Cerebellum (tissue), 4 donors: ENCODE measurements at places on chromosomes 7 and 10.
A peak's percentile ranks its signal among the peaks of the same experiment; 100 is the strongest.

GRCh38 chr7:17940951-17941431, 697 bp upstream of the SNX13 start:
- peak; percentile 32 for DNase-seq

- DNase-seq: no peak
Measured at GRCh38 chr7:132650498-132650897, 74.2 kb upstream of the PLXNA4 start.

- no peak for DNase-seq
Measured at GRCh38 chr7:81484261-81484660, 285.6 kb downstream of the HGF start.

GRCh38 chr7:70645279-70645678, 486.7 kb upstream of the GALNT17 start:
- no peak for DNase-seq

GRCh38 chr7:37198041-37198905, 250.4 kb downstream of the ELMO1 start:
- no peak for DNase-seq

DNA sequence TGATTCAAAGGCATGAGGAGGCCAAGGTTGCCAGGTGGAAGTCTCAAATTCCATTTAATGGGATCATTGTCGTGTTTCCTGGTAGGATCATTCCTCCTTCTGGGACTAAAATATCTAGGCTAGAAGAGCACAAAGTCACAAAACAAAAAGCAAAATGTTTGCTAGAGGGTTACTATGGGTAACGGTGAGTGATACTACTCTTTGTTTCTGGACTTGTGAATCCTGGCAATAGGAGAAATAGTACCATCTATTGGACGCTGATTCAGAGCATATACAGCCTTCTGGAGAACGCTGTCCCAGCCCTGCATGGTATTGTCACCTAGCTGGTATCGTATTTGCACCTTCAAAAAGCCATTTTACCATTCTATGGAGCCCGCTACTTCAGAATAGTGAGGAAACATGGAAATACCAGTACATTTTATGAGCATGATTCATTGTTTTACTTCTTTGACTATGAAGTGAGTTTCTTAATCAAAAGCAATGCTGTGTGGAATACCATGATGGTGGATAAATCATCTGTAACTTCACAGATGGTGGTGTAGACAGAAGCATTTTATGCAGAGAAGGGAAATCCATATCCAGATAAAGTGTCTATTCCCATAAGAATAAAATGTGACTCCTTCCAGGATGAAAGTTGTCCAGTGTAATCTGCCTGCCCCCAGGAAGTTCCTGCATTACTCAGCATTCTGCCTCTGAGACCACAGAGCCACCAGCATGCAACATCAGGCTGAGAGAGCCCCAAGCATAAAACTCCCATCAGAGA, 361.0 kb downstream of the ETV1 start:
- no peak for DNase-seq

GRCh38 chr10:26412932-26413331, 25.2 kb upstream of the APBB1IP start:
- DNase-seq: no peak

GRCh38 chr10:101576211-101576863, 11.7 kb downstream of the POLL start:
- DNase-seq: no peak

- DNase-seq: no peak
Measured at GRCh38 chr10:9028231-9028630, 973.7 kb downstream of the GATA3 start.

DNA sequence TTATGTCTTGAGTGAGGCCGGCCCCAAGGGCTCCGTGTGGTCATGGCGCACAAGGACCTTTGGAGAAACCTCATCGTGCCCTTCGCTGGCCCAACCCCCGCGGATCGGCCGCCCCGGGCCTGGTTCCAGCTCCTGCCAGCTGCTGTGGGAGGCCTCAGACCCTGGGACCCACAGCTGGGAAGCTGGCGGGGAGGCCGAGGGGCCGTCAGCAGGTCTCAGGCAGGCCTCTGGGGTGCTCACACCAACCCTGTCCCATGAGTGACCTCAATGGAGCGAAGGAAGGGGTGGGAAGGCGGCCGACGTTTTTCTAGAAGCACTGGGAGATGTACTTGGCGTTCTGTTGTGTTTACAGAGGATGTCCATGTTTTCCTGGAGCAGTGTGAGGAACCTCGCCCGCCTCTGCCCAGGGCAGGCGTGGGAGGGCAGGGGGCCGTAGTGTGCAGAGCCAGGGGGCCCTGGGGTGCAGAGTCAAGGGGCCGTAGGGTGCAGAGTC, 18.6 kb upstream of the ADGRA1 start:
- DNase-seq: no peak

DNA sequence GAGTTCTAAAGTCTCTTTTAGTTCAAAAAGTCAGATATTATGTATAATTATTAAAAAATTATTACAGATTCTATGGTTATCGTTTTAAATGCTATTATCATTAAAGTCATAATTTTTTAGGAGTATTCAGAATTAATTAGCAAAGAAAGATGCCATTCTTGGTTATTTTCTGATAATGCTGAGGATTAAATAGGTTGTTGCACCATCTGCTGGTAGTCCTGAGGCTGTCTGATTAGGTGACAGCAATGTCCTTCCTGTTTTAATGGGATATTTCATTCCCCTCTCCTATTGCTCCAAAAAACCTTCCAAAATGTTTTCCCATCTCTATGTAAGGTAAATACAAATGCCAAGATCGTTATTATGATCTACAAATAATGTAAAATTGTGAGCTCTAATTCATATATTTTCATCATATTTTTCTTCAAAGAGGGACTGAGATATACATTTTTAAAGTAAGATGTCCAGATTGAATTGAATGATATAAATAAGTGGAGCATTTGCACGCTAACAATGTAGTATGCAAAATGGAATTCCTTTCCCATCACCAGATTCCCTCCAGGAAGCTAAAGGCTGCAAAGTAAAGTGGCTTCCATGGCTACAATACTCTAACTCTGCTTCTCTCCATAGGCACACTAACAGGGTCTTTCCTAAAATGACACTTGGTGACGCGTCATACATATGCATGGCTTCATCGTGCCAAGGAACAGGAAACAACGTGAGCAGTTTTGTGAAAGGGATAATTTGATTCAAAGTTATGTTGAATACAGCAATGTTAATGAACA, 58.8 kb upstream of the AKR1E2 start:
- peak; percentile 5 for DNase-seq

DNA sequence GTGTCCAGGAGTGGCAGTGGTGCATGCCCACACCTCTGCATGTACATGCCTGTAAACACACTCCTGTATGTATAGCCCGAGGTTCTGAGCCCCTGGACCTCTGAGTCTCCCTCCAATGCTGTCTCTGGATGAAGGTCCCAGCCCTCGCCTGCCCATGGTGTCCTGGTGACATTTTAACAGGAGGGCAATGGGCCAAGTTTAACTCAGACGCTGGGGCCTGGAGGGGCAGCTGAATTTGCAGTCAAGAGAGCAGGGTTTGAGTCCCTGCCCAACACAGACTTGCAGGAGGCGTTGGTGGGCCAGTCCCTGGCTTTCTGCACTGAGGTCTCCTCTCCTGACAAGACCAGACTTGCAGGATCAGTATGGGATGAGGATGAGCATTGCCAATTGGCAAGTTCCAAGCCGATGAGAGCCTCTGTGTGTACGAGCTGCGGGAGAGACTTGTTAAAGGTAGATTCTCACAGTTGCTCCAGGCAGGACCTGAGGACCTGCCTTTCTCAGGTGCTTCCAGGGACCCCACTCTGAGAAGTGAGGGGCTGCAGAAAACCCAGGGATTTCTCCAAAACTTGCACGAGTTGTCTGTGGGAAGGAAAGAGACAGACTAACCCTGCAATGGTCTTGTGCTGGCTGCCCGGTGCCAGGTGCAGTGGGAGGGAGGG, 141.9 kb downstream of the ELFN1 start:
- DNase-seq: peak; percentile 47

GRCh38 chr7:102045681-102046372, 228.4 kb downstream of the CUX1 start:
- no peak for DNase-seq

DNA sequence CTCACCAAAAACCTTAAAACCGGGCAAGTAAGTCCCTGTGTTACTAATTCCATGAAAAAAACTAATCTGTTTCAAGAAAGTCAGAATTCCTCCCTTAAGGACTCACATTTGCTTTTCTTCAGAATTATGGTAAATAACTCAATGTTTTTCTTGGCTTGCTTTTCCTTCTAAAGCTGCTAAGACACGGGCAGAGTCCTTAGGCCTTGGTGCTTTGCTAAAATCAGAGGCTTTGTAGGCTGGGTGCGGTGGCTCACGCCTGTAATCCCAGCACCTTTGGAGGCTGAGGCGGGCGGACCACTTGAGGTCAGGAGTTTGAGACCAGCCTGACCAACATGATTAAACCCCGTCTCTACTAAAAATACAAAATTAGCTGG, 32.0 kb downstream of the GNA12 start:
- DNase-seq: no peak

- DNase-seq: no peak
Measured at GRCh38 chr10:36437367-36437766, 688.0 kb upstream of the ANKRD30A start.

GRCh38 chr7:44240983-44241510, 40.3 kb downstream of the YKT6 start:
- peak; percentile 86 for DNase-seq

- no peak for DNase-seq
Measured at GRCh38 chr10:62127975-62128374, 140.7 kb downstream of the RTKN2 start.

GRCh38 chr10:43978091-43978490, 329.4 kb upstream of the ZNF32 start:
- DNase-seq: no peak

GRCh38 chr10:36038316-36038955, 396.3 kb upstream of the FZD8 start:
- DNase-seq: no peak

DNA sequence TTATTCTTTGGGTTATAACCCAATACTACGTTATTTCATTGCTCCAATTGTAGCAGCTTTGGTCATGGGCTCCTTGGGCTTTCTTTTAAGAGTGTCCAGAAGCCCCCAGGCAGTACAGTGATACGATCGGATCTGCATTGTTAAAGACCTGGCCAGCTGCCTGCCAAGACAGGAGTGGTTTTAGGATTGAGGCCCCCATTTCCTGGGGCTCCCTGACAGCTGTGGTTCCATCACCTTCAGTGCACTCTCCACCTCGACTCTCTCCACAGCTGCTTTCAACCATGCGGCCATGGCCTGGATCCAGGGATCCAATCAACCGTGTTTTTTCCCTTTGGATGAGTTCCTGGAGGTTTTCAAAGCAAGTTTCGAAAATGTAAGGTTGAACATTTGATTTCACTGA, 123.4 kb upstream of the BTBD16 start:
- no peak for DNase-seq

GRCh38 chr7:116588225-116588624, 63.4 kb downstream of the CAV1 start:
- DNase-seq: no peak

GRCh38 chr10:127852456-127852855, 40.3 kb downstream of the CLRN3 start:
- no peak for DNase-seq

GRCh38 chr10:89336241-89336640, 8.4 kb downstream of the IFIT3 start:
- DNase-seq: no peak

DNA sequence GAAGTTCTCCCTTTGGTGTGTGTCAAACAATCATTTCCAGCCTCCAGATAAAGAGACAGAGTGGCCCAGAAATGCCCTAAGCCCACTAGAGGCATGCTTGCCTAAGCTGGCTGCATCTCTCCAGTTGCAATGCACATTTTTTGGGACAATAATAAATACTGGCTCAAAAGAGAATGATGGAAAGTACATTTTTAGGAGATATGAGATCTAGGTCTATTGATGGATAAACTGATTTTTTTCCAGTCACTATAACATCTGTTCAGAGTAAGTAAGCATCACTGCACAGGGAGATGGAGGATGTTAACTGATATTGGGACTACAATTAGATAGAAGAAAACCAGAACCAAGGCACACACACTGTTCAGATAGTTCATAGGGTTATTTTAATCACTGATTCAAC, 553.0 kb downstream of the GRM8 start:
- DNase-seq: no peak

DNA sequence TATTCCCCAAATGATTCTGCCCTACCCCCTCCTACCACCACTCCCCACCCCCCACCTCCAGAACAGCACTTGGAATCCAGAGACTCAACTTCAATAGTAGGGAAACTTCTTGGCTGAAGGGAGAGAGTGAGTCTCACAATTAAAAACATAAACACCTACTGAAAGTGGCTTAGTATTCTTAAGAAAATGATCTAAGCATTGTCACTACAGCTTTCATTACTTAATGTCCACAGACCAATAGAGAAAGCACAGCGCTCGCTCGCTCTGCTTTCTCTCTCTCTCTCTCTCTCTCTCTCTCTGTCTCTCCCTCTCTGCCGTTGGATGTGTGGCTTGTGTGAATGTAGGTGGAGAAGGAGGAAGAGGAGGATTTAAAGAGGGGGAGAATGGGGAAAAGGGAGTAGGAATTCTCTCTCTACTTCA, 1.5 kb upstream of the SEMA3A start:
- no peak for DNase-seq

GRCh38 chr10:79159141-79159651, 90.4 kb downstream of the ZMIZ1 start:
- no peak for DNase-seq

DNA sequence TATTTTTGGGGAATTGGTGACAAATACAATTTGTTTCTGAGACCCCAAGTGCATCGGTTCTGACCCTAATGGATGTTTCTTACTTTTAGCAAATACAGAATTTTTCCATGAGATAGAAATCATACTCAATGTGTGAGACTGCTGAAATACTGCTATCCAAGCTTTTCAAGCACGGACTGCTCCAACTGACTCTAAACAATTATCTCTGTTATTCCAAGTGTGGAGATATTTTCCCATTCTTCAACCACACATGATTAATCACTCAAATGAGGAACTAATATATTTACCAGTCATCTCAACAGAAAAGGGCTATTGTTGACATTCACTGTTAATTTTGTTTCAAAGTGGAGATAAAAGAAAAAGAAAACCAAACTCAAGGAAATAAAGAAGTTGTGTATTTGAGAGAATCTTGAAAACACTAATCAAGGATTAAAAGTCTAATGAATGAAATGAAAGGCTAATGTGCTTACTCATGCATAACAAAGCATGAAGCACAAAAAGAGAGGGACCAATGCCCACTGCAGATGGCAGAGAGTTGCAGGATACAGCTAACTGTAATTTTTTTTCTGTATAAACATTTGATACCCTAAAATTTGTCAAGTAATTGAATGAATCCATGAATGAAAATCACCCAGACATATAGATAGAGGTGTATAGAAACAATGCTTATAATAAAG, 423.6 kb downstream of the DGKB start:
- no peak for DNase-seq

DNA sequence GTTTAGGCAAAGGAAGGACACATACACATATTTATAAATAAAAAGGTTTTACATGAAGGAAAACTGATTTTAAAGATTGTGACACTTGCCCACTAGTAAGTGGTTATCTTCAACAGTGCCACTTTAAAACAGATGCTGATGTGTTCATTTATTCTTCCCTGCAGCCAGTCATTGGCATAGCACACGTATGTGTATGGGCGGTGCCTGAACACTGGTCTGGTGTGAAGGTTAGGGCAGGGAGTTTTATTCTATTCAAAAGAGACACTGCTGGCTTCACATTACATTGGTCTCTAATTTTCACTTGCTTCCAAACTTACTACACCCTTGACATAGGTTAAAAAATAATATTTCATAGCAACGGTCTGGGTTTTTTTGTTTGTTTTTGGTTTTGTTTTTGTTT, 57.9 kb downstream of the NOD1 start:
- no peak for DNase-seq

- DNase-seq: no peak
Measured at GRCh38 chr7:75565132-75565837, 73.2 kb downstream of the SPDYE5 start.
